ENCODE measurements at places on chromosomes 16 and 17.

DNA sequence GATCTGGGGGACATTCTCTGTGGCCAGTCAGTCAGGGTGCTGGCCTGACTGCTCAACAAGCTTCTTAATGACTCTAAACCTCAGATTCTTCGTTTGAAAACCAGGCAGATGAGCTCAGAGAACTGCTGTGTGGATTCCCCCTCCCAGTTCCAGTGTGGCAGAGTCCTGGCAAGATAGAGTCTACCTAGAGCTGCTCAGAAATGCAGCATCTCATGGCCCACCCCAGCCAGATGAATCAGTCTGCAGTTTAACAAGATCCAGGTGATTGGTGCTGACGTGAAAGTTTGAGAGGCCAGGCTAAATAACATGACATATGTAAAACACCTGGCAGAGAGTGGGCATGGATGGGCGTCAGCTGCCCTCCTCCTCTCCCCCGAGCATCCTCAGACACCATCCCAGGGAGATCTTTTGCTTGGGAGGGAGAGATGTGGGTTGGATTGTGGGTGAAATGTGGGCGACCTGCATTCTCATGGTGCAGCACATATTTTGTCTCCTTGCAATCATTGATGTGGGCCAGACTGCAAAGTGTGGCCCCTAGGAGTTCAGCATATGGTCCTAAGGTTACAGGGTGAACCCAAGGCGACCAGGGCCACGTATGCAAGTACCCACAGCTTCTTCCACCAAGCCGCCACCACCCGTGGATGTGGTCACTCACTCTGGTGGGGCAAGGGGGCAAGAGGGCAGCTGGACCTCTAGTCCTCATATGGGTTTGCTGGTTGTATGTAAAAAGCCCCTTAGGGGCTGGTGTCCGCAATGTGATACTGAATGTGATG lies 19.5 kb downstream of the SOCS3 start:
- DNase-seq, result no peak

DNA sequence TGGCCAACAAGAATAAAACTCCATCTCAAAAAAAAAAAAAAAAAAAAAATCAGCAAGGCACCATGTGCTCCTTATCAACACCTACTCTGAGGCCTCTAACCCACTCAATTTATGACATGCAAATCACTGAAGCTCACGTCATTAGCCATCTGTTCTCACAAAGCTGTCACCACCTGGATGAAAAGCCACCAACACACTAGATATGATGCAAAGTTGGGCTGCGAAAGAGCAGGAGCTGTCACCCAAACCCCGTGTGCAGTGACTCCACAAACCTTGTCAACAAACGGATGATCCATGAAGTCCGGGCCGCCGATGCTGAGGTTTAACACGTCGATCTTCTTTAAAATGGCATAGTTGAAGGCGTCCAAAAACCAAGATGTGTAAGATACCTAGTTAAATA lies 25.3 kb downstream of the MBTPS1 start:
- no peak for DNase-seq

DNA sequence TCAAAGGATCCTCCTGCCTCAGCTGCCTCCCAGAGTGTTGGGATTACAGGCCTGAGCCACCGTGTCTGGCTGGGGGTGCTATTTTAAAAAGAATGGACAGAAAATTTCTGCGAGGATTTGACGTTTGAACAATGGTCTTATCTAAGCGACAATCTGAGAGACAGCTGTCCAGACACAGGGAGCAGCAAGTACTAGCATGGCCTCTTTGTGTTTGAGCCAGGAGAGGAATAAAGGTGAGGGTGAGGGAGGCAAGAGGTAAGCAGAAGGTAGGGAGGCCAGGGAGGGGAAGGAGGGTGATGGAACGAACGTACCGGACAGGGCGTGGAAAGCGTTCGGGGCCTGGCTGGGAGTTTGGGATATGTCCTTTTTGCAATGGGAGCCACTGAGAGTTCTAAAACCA lies 59.2 kb downstream of the PITPNC1 start:
- no peak for DNase-seq

DNA sequence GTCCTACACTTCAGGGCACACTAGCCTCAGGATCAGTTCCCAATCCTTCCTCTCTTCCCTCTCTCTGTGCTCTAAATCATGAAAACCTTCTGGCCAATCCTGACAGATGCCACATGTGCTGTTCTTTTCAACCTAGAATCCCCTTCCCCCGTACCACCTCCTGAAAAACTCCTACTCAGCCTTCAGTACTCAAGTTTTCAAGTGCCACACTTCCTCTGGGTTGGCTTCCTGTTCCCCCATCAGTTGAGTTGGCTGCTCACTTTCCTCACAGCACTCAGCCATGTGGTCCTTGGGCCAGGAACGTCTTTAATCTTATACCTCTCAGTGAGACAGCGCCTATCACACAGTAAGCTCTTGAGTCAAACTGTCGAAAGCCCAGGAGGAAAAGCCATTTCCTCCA lies 3.3 kb downstream of the ASPHD1 start:
- DNase-seq, result no peak

GRCh38 chr17:73184136-73184993 lies 8.5 kb upstream of the COG1 start:
- no peak for DNase-seq

- peak; percentile 79 for DNase-seq
Observed at GRCh38 chr17:35766903-35767510, 6.3 kb downstream of the C17orf50 start.

DNA sequence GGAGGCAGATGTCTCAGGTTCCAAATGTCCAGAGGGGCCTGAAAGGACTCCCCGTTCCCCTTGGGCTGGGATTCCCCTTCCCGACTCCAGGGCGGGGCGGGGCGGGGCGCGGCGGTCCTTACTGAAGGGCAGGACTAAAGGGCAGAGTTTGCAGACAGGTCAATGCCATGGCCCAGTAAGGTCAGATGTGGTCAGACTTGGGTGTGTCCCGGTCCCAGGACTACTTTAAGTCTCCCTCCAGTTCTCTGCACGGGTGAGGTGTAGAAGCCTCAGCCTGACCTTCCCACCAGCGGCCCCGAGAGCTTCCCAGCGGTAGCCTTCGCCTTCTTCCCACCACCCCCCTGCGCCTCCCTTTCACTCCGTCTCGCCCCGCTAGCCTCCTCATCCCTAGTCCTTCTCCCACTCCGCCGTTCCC lies 532 bp downstream of the KDM6B start:
- peak; percentile 59 for DNase-seq

DNA sequence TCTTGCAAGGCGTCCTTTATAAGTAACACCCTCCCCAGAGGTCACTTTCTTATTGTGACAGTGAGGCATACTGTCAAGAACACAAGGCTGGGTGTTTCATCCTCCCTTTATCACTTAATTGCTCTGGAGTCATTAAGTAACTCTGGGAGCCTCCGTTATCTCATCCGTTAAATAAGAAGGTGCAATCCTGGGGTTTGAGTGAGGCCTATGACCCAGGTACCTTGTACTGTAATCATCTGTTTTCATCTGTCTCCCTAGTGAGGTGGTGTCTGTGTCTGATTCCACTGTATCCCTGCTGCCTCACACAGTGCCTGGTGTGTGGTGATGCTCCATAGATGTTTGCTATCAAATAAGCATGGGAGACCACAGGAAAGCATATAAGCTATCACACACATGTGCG lies 17.7 kb downstream of the TNS4 start:
- DNase-seq, result no peak

DNA sequence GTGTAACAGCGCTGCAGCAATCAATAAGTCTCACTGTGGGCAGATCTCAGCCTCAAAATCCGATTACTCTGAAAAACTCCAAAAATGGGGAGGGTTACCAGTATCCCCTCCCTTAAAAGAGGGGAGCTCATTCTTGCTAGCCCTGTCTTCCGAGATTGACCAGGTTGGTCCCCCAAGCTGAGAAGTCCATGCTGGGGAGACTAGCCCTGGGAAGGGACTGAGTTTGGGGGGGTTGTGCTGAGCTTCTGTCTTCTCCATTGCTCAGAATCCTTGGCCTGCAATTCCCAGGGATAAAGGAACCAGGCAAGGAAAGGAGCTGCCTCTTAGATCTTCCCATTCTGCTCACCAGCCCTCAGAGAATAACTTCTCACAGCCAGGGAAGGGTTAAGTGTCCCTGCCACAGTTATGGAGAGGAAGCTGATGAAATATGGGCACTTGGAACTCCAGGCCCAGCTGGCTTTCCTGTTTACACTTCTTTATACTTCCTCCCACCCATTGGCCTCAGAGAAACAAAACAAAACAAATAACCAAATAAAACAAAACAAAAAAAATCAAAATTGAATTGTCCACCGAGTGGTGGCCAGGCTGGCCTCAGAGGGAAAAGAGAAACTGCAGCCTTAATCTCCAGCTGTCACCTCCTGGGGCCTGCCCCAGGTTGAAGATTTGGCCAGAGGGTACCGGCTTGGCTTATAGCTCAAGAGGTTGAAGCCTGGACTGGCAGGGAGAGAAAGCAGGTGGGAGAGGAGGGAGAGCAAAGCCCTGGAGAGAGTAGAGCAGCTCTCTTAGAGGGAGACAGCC lies 2.6 kb downstream of the HOXB3 start:
- no peak for DNase-seq

- no peak for DNase-seq
Observed at GRCh38 chr16:86608301-86608747, 30.0 kb downstream of the FOXL1 start.

DNA sequence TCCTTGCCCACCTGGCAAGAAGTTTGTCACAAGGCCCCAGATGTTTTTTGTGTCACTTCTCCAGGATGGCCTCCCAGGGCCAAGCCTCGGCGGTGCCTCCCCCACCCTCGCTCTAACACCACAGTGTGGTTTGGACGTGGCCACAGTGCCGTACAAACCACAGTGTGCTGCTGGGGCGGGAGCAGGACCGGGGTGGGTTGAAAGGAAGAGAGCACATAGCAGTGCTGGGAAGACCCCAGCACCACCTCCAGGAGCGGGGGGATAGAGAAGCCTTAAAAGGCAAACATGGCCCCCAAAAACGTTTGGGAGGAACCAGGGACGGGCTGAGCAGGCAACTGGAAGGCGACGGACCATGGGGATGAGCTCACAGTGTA lies 5.0 kb upstream of the BCL6B start:
- DNase-seq, result no peak

GRCh38 chr16:72198021-72198711 lies 26.2 kb upstream of the PMFBP1 start:
- DNase-seq, result no peak

GRCh38 chr17:15323131-15323530 lies 18.3 kb downstream of the TEKT3 start:
- no peak for DNase-seq

DNA sequence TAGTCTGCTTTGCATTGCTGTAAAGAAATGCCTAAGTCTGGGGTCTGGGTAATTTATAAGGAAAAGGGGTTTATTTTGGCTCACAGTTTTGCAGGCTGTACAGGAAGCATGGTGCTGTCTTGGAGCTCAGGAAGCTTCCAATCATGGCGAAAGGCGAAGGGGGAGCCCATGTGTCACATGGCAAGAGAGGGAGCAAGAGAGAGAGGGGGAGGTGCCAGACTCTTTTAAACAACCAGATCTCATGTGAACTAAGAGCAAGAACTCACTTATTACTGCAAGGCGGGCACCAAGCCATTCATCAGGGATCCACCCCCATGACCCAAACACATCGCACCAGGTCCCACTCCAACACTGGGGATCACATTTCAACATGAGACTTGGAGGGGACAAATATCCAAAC lies 148.2 kb upstream of the HS3ST2 start:
- no peak for DNase-seq

- DNase-seq, result no peak
Observed at GRCh38 chr17:78532311-78532710, 44.9 kb downstream of the DNAH17 start.

DNA sequence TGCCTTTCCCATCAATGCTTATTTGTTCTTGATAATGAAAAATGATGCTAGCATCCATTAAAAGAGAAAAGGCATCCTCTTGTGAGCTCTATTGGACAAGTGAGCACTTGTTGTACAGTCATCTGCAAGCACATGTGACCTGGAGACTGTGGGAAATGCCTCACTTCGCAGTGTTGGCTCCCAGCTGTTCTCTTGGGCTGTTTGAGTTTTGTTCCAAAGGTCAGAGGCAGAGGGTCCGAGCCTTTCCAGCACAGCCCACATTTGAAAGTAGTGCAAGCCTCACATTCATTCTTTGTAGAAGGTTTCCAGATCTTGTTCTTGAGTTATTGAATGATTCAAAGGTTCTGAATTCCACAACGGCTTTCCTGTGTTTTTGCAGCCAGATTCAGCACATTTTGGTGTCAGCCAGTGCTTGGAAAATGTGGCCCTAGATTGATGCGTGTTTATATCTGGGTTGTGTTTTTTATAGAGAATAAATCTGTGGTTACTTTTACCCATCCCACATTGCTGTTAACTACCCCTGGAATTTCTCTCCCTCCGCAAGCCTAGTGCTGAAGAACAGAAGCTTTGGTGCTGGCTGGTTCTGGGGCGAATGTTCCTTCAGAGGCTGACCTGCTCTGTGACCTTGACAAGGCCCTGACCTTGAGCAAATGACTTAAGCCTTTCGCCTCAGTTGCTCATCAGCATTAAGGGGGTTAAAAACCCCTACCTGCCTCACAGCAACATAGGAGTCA lies 49.8 kb downstream of the CDH1 start:
- DNase-seq, result no peak

DNA sequence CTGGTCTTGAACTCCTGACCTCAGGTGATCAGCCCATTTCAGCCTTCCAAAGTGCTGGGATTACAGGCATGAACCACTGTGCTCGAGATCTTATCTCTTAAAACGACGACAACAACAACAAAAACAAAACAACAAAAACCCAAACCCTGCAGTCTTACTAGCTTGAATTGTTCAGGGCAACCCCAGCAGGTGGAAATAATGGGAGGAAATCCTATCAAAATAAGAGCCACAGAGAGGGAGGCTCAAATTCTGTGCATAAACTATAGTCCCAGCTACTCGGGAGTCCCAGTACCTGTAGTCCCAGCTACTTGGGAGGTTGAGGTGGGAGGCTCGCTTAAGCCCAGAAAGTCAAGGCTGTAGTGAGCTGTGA lies 16.5 kb upstream of the ATP6V0A1 start:
- no peak for DNase-seq

- peak; percentile 10 for DNase-seq
Observed at GRCh38 chr17:40369923-40370322, 5.4 kb upstream of the GJD3 start.
